NCI-H226 (cell line): ENCODE measurements at places on chromosomes 11 and 22.

DNA sequence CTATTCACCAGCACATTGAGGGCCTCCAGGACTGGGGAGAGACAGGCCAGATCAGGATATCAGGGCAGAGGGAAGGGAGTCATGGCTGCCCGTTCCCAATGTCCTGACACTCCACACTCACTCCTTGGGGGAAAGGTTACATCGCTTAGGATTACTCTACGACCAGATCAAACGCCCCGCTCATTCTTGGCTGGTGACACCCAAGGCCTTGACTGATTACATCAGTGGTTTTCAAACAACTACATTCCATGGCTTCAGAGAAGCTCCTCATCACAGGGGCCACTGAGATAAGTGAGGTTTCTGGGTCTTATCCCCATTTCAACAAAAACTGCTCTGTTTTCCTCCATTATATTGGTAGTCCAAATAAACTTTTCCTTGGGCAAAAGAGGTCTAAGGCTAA is 15.0 kb downstream of the UBE2L6 start:
- no peak for DNase-seq

DNA sequence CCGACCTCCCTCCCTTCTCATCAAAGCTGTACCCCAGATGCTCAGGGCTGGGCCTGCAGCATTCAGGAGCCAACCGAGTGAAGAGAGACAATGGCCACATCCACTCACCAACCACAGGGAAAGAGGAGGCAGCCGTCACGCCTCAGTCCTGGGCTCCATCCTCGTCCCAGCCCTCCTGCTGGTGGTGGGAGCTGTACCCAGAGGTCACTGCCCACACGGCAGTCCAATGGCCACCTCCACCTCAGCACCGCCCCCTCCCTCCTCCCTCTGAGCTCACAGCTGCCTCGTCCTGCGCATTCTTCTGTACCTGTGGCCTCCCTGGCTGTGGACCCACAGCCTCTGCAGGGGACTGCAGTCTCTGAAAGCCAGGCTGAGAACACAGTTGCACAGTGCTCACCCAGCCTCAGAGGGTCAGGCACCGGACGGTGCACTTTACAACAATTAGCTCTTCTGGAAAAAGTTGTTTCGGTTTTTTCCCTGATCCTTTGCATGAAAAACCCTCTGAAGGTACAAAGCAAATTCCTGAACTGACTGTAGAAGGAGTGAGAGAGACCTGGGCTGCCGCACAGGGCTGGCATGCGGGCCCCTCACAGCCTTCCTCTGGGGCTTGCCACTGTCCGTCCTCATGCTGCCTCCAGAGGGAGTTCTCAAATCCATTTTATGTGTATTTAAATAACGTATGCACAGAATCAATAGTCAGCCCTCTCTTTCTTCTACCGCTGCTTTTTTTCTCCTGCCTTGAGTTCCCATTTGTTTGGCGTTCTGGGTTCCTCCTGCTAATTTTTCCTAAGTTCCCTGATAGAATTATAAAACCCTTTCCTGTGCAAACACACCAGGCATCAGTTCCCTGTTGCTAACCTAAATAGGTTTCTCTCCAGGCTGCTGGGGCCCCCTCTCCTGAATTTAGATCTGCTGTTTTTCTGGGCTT is 52.7 kb downstream of the PHF21B start:
- no peak for DNase-seq

GRCh38 chr11:32400196-32400595 is 35.1 kb downstream of the WT1 start:
- DNase-seq: peak; percentile 90

- no peak for DNase-seq
These were observed 156.8 kb downstream of the NAV2 start for GRCh38 chr11:19869466-19869865.

- no peak for DNase-seq
These were observed 85.4 kb downstream of the WNT7B start for GRCh38 chr22:45891471-45891995.

- DNase-seq: no peak
These were observed 26.1 kb downstream of the SNX19 start for GRCh38 chr11:130890039-130890745.
